ENCODE measurements at places on chromosomes 5 and 9.

DNA sequence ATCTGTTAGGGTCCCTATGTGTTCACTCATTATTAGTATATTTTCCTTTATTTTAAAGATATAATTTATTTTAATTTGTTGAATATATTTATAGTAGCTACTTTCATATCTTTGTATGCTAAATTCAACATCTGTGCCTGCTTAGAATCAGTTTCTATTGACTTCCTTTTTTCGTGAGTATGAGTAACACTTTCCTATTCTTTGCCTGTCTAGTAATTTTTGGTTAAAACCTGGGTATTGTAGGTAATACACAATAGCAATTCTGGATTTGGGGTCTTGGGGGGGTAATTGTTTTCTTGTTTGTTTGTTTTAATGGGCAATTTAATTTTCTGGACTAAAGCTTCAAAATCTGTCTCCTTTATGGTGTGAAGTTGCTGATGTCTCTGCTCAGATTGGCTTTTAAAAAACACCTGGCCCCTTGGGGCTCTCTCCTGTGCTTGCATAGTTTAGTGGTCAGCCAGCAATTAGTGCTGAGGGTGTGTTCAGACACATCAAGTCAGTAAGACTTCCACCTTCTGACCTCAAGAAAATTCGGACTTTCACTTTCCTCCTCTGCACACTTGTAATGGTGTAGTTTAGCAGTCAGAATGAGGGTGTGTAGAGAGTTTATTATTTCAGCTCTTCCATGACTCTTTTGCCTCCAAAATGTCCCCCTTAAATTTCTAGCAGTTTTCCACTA, 124.4 kb upstream of the MAP1B start:
- no peaks in the 10 kb centered on the region for H3K4me1 ChIP-seq
- no peaks in the 10 kb centered on the region for H3K36me3 ChIP-seq
- no peaks in the 10 kb centered on the region for H3K27me3 ChIP-seq
- H3K4me3 ChIP-seq, result no peak overlapping the region

DNA sequence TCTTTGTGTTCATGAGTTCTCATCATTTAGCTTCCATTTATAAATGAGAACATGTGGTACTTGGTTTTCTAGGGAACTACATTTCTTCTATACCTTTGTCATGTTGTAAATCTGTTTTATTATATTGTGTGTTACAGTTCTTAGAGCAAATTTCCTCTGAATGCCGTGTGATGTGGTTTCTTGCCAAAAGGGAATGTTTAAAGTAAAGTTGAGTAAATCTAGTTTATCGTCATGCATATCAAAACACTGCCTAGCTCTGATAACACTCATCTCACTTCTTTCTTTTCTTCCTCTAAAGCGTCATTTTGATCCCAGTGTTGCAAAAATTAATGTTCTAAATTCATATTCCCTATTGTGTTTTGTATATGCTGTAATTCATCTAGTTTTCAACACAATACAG, 295.4 kb upstream of the HAPLN1 start:
- H3K4me3 ChIP-seq, result no peak overlapping the region
- H3K4me1 ChIP-seq, result no peaks in the 10 kb centered on the region
- H3K27ac ChIP-seq, result no peak overlapping the region

DNA sequence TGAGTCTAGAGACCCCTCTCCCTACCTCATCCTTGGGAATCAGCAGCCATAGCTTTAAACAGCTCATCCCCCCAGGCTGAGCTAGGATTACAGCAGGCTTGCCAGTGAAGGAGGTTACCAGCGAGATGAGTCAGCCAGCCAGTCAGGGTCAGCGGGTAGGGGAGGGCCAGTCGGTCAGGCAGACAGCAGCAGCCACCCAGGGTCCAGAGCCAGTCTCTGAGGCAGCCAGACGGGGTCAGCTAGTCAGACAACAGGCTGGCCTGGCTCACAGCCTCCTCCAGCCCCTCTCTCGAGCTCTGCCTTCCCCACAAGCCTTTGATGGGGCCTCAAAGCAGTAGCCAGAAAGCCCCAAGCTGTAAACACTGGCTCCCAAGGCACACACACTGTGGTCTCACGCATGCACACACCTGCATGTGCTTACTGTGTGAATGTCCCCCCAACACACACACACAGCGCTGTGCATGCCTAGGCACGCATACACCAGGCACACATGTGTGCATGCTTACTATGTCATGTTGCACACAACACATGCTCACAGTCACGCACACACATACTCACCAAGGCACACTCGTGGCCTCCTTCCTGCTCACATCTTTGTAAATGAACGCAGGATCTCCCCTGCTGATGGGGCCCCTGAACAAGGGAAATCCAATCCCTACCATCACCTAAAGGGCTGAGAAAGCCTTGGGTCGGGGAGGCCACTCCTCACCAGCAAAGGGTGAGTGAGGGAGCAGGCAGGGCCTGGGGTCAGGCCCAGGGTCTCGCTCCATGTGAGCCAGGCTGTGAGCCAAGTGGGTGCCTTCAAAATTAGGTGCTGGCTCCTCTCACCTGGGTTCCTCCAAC, 28.2 kb upstream of the CPLX2 start:
- H3K27ac ChIP-seq, result no peak overlapping the region
- DNase-seq, result no peak
- no peaks in the 10 kb centered on the region for H3K36me3 ChIP-seq

GRCh38 chr9:109950710-109951443, 170.9 kb downstream of the PALM2AKAP2 start:
- H3K4me3 ChIP-seq, result no peak overlapping the region
- no peaks in the 10 kb centered on the region for H3K27me3 ChIP-seq
- no peaks in the 10 kb centered on the region for H3K4me1 ChIP-seq
- no peak overlapping the region for H3K27ac ChIP-seq

DNA sequence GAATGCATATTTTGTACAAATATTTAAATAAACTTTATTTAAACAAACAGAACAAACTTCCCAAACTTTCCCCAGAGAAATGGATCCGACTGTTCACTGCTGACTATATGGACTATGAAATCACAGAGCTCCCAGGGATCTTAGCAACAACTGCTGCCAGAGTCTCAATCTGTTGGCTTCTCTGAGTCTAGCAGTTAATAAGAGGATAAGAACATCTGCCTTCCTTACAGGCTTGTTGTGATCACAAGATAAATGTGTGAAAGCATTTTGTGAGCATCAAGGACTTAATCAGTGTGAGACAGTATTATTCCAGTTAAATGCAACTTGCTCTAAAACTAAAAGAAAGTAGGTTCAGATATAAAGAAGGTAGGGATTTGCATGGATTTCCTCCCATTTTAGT, 31.4 kb upstream of the MYOT start:
- H3K27ac ChIP-seq, result no peak overlapping the region
- H3K27me3 ChIP-seq, result no peaks in the 10 kb centered on the region
- no peaks in the 10 kb centered on the region for H3K36me3 ChIP-seq
- DNase-seq, result no peak

- no peaks in the 10 kb centered on the region for H3K4me1 ChIP-seq
- H3K27ac ChIP-seq, result no peak overlapping the region
- no peaks in the 10 kb centered on the region for H3K27me3 ChIP-seq
- DNase-seq, result no peak
- H3K4me3 ChIP-seq, result no peak overlapping the region
Observed at GRCh38 chr9:7996558-7996957, 197.0 kb upstream of the DMAC1 start.

All from stomach (tissue), 19 donors.